ENCODE measurements at places on chromosomes 5 and 9. TPM values are rescaled to one million over a fixed set of nuclear protein-coding genes. Genes with fewer than 3 reads are reported as not detected.
A peak's percentile ranks its signal among the peaks of the same experiment; 100 is the strongest.

DNA sequence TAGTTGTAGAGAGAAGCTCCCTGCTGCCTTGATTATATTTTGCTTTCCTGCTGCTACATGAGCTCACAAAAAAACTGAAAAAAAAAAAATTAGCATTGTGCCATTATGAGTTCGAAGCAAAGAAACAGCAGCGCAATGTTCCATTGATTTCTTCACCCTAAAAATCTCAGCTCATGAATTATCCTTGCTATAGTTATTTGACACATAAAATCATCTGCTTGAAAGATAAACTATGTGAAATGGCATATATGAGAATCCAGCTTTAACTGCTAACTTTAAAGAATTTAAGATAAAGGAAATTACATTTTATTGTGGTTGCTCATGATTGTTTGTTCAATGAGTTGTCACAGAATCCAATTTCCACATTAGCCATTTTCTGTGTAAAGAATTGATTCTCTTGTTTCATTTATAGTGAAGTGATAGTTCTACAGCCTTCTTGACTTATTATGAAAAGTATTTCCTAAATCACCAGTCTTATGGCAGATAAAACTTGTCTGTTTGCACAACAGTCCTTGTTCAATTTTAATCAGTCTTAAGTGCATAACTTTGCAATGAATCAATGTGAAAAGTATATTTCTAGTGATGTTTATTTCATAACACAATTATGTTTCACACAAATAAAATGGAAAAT is 1275.0 kb upstream of the CDH9 start:
- no peak for DNase-seq

ICE1 gene
- total RNA-seq, result 35.0 TPM

DNA sequence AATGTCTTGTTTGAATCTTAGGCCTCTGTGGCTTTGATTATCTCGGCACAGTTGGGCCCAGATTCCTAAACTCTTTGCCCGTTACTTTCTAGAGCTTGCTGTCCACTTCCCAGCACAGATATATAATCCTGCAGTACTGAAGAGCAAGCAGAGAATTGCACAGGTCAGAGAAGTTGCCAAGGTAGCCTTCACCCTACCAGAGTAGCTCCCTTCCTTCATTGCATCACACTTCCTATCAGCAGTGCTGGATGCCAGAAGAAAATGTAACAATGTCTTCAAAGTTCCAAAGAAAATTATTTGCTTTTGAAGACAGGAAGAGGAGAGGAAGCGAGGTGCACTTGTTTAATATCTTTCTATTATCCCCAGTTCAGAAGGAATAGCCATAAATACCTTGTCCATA is 38.1 kb upstream of the SPATA31D4 start:
- no peak for DNase-seq

GRCh38 chr5:77770293-77771005 is 5.7 kb downstream of the TBCA start:
- no peak for DNase-seq

- no peak for DNase-seq
These were observed 87.9 kb downstream of the CEMIP2 start for GRCh38 chr9:71680189-71680980.

MLANA gene
- total RNA-seq, result not detected

ZNG1A gene
- 30.0 TPM for total RNA-seq

GRCh38 chr5:169190849-169191248 is 110.1 kb downstream of the SLIT3 start:
- DNase-seq, result no peak

MYOT gene
- 4.0 TPM for total RNA-seq

- DNase-seq, result no peak
These were observed 37.4 kb downstream of the P4HA2 start for GRCh38 chr5:132190161-132190817.

IFNK gene
- total RNA-seq, result not detected

DNA sequence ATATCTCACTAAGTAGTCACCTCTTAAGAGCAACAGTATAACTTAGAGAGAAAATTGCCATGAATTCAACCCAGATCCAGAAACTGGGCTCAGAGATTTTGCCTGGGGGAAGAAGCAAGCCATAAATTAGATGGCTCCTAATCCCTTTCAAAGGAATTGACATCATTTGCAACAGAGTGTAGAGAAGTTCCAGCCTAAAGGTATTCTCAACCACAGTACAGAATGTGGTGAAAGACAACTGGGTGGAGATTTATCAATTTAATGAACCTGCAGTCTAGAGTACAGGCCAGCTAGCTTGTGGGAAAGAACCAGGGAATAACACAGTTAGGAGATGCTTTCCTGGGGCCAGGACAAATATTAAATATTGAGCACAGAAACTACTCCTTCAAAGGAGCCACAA is 39.6 kb downstream of the CDKL3 start:
- DNase-seq, result no peak

STKLD1 gene
- total RNA-seq, result 1.4 TPM

GRCh38 chr5:81021951-81022687 is 62.0 kb downstream of the RASGRF2 start:
- DNase-seq, result no peak

ADAMTSL1 gene
- 50.4 TPM for total RNA-seq

LCN9 gene
- not detected for total RNA-seq

SHISAL2B gene
- not detected for total RNA-seq

FGD3 gene
- total RNA-seq, result 13.4 TPM

IFNA13 gene
- not detected for total RNA-seq

- DNase-seq, result peak; percentile 80
These were observed 24.0 kb downstream of the HNRNPK start for GRCh38 chr9:83956086-83956435.

LRRC70 gene
- 9.6 TPM for total RNA-seq

GRCh38 chr5:169182797-169183196 is 118.1 kb downstream of the SLIT3 start:
- DNase-seq, result no peak

DNA sequence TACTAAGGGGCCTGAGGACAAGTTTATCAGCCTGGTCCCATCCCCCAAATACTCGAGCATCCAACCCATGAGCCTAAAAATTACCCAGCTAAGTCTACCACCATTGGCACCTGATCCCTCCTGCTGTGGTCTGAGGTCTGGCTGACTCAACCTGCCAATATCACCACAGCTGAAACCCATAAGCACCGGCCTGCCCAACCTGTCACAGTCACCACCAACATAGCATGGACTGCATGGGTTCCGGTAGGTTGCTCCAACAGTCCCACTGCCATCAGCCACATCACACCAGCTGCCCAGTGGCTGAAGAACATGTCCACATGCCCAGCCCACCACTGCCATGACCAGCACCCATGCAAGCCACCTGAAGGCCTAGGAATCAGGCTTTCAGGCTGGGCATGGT is 495.0 kb downstream of the PRELID2 start:
- no peak for DNase-seq

MOB3B gene
- 9.0 TPM for total RNA-seq

TMEM8B gene
- total RNA-seq, result 20.8 TPM

DNA sequence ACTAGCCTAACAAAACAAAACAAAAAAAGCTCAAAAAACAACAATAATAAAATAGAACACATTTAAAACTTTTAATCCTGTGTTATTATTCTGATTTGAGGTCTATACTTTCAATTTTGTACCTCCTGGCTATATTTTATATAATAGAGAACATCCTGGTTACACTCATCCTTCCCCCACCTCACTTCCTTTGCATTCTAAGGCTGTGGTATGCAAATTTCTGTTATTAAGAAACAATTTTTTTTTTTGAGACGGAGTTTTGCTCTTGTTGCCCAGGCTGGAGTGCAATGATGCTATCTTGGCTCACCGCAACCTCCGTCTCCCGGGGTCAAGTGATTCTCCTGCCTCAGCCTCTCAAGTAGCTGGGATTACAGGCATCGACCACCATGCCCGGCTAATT is 3.1 kb upstream of the RPL37 start:
- no peak for DNase-seq

DNA sequence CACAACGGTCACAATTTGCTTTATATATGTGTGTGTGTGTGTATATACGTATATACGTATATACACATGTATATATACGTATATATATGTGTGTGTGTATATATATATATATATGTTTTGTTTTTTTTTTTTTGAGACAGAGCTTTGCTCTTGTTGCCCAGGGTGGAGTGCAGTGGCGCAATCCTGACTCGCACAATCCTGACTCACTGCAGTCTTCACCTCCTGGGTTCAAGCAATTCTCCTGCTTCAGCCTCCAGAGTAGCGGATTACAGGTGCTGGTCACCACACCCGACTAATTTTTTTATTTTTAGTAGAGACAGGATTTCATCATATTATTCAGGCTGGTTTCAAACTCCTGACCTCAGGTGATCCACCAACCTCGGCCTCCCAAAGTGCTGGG is 3.1 kb downstream of the RNF38 start:
- no peak for DNase-seq

DNA sequence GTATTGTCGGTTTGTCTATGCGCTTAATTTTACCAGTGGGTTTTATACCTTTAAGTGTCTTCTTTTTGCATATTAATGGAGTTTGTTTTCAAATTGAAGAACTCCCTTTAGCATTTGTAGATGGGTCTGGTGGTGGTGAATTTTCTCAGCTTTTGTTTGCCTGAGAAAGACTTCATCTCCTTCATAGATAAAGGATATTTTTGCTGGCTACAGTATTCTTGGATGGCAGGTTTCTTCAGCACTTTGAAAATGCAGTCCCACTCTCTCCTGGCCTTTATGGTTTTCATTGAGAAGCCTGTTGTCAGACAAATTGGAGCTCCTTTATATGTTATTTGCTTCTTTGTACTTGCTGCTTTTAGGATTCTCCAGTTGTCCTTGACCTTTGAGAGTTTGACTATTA is 142.1 kb downstream of the RAB3C start:
- DNase-seq, result no peak

- no peak for DNase-seq
These were observed 249.0 kb downstream of the ARHGAP26 start for GRCh38 chr5:143019157-143019556.

GRCh38 chr9:91160181-91160580 is 201.5 kb downstream of the AUH start:
- no peak for DNase-seq

GRCh38 chr9:125509476-125509875 is 197.5 kb downstream of the MAPKAP1 start:
- no peak for DNase-seq

NTRK2 gene
- total RNA-seq, result 48.1 TPM

SH3RF2 gene
- total RNA-seq, result 3.1 TPM

DNA sequence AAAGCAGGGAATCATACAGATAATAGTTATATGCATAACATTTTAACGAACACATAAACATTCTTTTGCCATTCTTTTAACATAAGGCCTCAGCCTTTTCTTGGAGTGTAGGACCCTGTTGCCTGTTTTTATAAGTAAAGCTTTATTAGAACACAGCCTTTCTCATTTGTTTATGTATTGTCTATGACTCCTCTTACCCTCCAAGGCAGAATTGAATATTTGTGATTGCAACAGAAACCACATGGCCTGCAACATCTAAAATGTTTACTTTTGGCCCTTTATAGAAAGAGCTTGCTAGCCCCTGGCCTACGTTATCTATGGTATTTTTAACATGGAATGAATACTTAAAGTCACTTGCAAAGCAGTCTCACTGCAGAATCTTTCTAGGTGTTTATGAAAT is 2.6 kb downstream of the SLC31A1 start:
- no peak for DNase-seq

- no peak for DNase-seq
These were observed 250.1 kb downstream of the FAM170A start for GRCh38 chr5:119879446-119879845.

DNA sequence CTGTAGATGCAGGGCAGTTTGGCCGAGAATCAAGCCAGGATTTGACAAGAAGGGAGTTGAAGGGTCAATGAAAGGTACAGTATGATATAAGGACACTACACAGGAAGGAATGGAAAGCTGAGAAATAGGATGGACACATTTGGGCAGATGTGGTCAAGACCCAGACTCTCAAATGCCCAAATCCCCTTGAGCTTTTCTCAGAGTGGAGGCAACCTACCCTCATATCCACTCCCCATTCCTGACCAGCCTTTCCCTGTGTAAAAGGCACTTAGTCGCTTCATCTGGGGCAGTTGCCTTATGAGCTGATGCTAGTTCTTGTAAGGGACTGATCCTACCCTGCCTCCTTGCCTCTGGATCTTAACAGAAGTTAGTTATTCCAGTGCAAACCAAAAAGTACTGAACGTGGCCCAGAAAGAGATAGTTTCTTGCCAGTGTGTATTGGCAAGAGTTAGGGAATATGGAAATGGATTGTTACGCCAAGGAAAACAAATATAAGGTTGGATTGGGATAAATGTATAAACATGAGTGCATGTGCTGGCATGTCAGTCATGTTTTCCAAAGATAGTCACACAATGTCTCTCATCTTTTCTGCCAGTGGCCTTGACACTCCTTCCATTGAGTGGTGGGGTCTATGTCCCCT is 4.1 kb upstream of the MCCC2 start:
- no peak for DNase-seq

DNA sequence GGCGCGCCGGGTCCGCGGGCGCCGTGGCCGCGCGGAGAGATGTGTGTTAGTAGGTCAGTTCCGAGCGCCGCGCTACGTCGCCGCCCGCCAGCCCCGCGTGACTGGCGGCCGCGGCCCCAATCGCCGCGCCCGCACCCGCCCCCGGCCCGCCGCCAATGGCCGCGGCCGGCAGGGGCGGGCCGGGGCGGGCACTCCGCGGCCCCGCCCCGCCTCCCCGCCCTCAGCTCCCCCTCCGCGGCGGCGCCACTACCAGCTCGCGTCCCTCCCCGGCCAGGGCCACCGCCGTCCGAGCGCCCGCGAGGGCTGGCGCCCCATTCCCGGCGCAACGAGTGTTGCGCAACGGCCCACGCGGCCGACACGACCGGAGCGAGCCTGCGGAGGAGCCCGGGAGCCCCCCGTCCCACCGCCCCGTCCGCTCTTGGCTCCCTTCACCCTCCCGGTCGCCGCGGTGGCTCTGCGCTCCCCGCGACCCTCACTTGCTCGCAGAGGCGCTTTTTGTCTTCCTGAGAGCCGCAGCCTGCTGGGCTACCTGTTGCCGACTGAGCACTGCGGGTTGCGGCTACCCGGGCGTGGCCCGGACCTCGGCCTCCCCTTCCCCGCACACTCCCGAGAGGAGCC is at the start of gene NFIL3:
Gene NFIL3, minus strand, starts transcription at position 48 of the 618 bp plus-strand sequence. CDS start 13,098 bp downstream, outside the sequence.
- DNase-seq, result peak; percentile 91

GRCh38 chr9:112533660-112534059 is 47.0 kb downstream of the KIAA1958 start:
- DNase-seq, result no peak

GRCh38 chr9:106575823-106576222 is 287.1 kb upstream of the ZNF462 start:
- DNase-seq, result no peak

DNA sequence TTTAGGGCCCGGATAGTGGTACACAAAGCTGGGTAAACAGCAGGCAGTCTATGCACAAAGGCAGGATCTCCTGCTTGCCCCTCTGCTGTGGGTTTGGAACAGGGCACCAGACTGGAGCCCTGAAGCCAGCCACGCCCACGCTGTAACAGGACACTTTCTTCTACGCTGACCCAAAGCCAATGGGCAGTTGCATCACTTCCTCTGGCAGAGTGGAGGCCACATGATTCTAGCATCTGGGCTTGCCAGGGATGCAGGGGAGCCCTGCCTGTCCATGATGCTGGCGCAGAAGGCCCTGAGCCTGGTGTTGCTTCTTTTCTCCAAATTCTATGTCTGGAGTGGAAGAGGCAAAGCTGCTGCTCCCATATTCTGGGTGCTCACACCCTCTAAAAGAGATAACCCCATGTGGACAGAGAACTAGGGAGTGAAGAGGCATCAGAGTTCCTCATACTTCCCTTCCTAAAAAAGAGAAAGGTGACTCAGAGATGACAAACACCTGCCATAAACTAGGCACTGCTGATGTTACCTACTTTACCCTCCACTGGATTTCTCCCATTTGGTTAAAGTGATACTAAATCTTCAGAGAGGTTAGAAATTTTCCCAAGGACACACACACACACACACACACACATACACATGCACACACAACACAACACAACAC is 260.3 kb upstream of the KLF4 start:
- peak; percentile 95 for DNase-seq

ARL14EPL gene
- total RNA-seq, result 0.63 TPM

DMGDH gene
- 5.2 TPM for total RNA-seq

All from aorta (tissue), 5 donors.